Epithelial cell of proximal tubule (primary cell): ENCODE measurements at places on chromosomes 3 and 15.

DNA sequence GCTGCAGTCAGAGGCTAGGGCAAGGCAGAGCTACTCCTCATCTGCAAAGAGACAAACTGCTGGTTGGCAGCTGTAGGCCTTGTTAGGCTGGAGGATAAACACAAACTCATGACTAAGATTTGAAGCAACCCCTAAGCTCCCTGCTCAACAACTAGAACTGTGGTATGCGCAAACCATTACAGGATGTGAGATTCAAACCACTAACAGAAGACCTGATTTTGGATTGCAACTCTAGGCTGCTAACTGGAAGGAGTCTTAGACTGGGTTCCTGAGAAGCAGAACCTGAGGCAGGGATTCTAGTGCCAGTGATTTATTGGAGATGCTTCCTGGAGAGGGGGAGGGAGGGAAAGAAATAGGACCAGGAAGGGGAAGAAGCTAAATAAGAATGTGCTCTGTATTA, 22.5 kb downstream of the CCR4 start:
- DNase-seq = no peak

- no peak for DNase-seq
Measured at GRCh38 chr3:60388731-60389130, 862.5 kb downstream of the FHIT start.

DNA sequence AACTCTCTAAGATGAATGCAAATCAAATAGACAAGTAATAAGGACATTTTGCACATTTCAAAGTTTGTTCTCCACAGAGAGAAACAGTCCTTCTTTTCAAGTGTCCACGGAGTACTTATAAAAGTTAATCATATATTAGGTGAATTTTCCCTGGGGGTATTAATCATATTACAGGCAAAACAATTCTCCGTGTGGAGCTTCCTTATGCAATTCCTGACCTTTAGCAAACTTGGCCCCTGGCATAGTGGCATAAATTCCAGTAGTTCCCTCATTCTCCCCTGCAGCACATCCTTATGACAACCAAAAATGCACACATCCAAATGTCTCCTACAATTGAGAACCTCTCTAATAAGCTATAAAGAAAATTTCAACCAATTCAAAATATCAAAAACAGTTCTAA, 34.4 kb downstream of the FSIP1 start:
- DNase-seq = peak; percentile 18

DNA sequence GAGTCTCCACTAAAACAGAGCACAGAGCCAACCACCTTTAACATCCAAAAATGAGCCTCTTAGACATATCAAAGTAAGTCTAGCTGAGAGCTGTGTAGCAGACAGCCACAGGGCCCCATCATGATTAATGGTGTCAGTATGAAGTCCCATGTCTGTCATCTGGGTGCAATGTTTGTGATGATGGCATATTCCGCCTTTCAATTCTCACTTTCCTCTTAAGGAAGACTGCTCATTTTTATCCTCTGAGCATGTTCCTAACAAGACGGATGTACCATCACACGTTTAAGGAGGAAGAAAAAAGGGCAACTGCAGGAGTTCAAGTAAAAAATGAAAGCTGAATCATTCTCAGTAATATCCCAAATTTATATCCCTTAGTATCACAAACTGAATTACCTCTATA, 85.8 kb upstream of the KCNMB2 start:
- no peak for DNase-seq

GRCh38 chr3:101849714-101850245, 466 bp downstream of the NFKBIZ start:
- no peak for DNase-seq
